Vagina (tissue), 2 donors: ENCODE measurements at places on chromosomes 5 and 9.
A peak's percentile ranks its signal among the peaks of the same experiment; 100 is the strongest.

DNA sequence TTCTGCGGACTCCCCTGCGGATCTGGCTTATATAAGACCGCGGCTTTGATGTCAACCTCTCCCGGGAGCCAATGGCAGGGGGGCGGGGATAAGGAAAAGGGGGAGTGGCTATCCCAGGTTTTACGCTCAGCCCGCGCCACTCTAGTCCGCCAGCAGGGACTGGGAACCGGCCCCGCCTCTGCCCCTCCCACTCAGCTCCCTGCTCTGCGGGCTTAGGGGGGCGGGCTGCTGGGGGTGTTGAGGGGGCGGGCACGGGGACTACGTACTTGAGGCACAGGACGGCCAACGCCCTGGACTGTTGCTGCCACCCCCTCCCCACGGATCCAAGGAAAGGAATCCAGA, at the start of gene HAND1:
TSS of gene HAND1 (minus strand) at position 4 of the 342 bp plus-strand sequence. CDS start 219 bp downstream, outside the sequence.
- DNase-seq = no peak

GRCh38 chr9:88874391-88874790, 116.9 kb upstream of the S1PR3 start:
- DNase-seq = no peak

GRCh38 chr5:10675177-10675700, 85.8 kb downstream of the DAP start:
- DNase-seq = no peak

GRCh38 chr9:129714511-129715061, 38.3 kb downstream of the PTGES start:
- no peak for DNase-seq

DNA sequence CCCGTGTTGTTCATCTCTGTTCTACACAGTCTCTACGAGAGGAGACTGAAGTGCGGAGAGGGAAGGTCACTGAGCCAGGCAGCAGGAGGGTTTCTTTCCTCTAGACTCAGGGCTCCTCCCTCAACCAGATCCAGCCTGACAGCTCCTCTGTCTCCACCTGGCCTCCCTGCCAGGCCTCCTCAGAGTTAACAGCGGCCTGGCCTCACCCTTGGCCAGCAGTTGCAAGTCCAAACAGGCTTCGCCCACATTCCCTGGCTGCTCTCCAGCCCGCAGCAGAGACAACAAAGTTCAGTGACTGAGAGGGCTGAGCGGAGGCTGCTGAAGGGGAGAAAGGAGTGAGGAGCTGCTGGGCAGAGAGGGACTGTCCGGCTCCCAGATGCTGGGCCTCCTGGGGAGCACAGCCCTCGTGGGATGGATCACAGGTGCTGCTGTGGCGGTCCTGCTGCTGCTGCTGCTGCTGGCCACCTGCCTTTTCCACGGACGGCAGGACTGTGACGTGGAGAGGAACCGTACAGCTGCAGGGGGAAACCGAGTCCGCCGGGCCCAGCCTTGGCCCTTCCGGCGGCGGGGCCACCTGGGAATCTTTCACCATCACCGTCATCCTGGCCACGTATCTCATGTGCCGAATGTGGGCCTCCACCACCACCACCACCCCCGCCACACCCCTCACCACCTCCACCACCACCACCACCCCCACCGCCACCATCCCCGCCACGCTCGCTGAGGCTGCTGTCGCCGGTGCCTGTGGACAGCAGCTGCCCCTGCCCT, at the start of gene HRCT1:
TSS of gene HRCT1 (plus strand) at position 291 of the 768 bp plus-strand sequence. CDS start at position 377, 86 bp downstream.
- DNase-seq = peak; percentile 95

DNA sequence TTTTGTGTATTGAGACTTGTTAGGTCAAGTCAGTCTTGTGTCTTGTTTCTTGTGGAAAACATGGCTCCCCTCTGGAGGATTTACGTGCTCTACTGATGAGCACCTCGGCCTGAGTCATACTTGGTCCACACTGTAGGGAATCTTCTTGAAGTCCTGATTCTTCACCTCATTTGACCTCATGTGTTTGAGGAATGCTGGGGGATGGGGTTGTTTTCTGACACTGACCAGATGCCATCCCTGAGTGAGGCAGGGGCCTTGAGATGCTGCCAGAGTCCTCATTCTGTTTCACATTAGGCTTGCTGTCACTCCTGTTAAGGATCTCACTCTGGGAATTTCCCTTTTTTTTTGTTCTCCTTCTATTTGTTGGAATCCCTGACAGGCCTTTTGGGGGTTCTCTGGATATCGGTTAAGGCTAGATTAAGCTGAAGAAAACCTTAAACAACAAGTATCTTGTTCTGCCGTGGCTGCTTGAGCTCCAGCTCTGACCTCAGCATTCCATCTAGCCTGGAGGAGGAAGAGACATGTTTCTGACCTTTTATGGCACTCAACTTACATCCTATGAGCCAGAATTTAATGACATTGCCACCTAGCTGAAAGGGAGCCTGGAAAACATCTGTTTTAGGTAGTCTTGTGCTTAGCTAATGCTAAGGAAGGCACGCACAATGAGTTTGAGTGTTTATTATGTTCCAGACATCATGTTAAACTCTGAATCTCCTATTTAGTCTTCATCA, 20.6 kb downstream of the TCOF1 start:
- no peak for DNase-seq

DNA sequence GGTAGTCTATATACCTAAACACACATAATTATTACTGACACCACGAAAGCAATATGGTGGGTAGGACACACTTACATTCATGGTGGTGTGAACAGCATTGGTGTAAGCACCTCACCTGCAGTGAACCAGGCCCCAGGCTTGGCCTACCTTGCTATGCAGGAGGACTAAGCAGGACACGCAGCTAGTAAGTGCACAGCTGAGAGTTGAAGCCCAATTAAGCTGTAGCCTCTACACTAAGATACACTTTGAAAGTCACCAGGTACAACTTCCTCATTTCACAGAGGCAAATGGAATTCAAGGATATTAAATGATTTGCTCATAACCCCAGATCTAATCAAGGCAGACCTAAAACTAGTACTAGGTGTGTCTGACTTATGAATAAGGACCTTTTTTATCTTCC, 145.8 kb upstream of the PAPPA start:
- DNase-seq = no peak

DNA sequence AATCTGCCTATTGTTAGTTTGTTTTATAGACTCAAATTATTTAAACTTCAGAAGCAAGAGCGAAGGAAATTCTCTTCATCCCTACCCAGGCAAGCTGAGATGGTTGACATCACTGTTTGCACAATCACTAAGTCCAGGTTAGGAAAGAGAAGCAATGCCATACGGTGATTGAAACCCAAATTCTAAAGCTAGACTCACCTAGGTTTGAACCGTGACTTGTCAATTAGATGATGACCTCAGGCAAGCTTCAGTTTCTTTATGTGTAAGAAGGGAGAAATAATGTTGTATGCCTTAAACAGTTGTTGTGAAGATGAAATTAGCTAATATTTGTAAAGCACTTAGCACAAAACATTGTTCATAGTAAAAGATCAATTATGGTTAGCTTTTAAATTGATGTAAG, 96.5 kb upstream of the ANKRD55 start:
- no peak for DNase-seq

GRCh38 chr5:60526336-60526875, 173.6 kb downstream of the DEPDC1B start:
- no peak for DNase-seq

DNA sequence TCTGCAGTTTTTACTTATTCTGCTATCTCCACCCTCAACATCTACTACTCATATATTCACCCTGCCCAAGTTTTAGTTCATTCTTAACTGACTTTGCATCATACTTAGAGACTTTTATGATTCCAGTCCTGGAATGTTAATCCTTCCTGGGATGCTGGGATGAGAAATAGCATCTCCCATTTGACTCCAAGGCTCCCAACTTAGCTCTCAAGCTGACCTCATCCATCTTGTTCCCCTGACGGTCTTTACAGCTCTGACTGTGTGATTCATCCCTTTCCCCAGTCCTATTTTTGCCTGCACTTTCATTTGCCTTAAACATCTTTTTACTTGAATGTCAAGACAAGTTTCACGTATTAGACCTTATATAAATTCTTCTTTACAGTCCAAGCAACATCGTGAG, 297.8 kb downstream of the EPB41L4A start:
- DNase-seq = no peak

DNA sequence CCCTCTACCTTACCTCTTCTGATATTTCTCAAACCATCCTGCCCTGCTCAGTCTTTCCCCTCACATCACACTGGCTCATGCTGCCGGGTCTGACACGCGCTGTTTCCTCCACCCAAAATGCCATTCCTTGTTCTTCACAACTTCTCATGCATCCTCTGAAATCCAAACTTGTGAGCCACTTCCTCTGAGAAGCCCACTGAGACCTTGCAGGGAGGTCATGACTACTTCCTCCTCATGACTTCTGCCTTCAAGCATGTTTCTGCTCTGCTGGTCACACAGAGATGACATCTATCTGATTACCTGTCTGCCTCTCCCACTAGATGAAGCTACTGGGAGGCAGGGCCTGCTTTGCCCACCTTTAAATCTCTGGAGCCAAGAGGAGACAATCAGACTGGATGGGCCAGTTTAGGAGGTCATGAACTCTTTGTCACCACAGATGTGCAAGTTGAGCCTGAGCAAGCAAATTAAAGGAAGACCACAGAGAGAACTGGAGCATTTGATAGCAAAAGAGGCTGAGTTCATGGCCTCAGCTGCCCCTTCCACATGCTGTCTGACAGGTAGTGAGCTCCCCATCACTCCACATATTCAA, 119.8 kb upstream of the TBC1D2 start:
- no peak for DNase-seq

GRCh38 chr5:108653201-108653600, 94.5 kb upstream of the FER start:
- no peak for DNase-seq

GRCh38 chr5:62689599-62690368, 111.2 kb downstream of the LRRC70 start:
- DNase-seq = no peak

GRCh38 chr9:134809292-134809691, 71.3 kb upstream of the FCN2 start:
- no peak for DNase-seq

DNA sequence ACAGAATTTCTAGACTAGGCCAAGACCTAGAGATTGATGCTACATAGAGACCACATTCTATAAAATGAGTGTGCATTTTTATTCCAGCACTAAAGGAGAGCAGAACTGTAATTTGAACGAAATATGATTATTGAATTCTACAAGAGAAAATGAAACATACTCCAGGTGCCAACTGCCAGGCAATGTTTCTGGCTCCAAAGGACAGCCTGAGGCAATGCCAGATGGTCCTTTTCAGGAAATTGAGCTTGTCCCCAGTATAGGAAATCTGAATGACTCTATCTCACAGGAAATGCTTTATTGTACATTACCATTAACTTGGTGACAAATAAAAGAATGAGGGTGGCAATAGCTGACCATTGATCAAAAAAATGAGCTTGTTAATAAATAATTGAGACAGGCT, 28.8 kb upstream of the RASGRF2 start:
- no peak for DNase-seq

GRCh38 chr9:15276328-15276938, 30.6 kb downstream of the TTC39B start:
- DNase-seq = no peak

GRCh38 chr9:124315882-124316281, 58.1 kb downstream of the NEK6 start:
- no peak for DNase-seq

DNA sequence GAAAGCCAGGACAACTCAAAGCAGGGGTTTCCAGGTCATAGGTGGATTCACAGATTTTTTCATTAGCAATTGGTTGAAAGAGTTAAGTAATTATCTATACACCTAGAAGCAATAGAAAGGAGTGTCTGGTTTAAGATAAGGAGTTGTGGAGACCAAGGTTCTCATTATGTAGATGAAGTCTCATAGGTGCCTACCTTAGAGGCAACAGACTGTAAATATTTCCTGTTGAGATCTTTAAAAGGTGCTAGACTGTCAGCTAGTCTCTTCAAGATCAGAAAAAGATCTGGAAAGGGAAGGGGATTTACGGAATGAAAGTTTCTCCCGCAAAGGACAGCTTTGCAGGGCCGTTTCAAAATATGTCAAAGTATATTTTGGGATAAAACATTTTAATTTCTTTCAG, 603.4 kb downstream of the PTPRD start:
- DNase-seq = no peak

DNA sequence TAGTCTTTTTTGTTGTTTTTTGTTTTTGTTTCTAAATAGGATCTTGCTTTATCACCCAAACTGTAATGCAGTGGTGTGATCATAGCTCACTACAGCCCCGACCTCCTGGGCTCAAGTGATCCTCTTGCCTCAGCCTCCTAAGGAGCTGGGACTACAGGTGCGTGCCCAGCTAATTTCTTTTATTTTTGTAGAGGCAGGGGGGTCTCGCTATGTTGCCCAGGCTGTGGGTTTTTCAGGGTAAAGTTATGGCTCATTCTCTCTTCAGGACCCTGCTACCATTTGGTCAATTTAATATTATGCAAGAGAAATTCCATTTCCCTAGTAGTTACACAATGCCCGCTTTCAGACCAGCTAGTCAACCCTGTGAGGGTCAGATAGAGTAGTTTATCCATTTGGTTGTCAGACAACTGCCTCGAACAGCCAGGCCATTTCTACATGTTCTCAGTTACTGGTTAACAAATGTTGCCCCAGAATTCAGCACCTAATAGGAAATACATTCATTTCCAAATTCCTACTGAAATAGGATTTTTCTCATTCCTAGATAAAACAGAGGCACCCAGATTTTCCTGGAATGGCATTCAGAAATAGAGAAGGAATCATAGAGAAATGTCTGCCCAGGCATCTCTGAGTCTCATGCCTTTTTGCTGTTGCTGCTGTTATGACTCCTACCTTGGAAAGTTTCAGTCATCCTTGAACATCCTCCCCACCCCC, 6.4 kb upstream of the GLIS3 start:
- DNase-seq = no peak

GRCh38 chr5:5461012-5461411, 38.5 kb downstream of the ICE1 start:
- DNase-seq = no peak

- no peak for DNase-seq
Measured at GRCh38 chr5:35651002-35651756, 33.5 kb downstream of the SPEF2 start.

- no peak for DNase-seq
Measured at GRCh38 chr9:97788763-97789663, 64.0 kb upstream of the FOXE1 start.

DNA sequence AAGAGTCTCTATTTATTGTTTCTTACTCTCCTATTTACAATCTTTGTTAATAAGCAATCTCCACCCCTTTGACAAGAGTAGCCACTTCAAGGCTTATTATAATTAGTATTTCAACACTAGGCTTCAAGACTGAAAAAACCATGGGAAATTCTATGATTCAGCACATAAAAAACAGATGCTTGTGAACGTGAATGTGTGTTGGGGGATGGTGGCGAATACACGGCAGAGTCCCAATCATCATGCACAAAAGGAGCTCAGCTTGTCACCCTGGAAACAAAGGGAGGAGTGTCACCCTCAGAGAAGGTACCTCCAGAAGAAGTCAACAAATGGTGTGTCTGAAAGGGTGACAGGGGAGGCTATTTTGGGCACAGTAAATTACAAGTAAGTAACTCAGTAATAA, 157.2 kb upstream of the RETREG1 start:
- no peak for DNase-seq

DNA sequence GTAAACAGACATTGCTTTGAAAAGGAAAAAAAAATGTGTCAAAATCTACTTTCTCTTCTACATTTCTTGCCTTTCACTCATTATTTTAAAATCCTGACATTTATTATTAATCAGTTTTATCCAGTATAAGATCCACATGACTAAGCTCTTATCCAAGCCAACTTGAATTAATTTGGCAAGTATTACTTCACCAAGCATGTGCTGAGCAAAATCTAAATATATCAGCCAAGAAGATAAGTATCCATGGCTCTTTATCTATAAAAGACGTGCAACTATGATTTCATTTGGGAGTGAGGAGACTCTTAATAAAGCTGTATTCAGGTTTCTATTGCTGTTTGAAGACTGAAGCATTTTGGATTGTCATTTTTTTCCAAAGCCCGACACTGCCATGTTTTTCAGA, 221.3 kb downstream of the TRIM36 start:
- DNase-seq = no peak
